GM12891 (cell line): ENCODE measurements at places on chromosomes 3 and 15.
A peak's percentile ranks its signal among the peaks of the same experiment; 100 is the strongest.

- DNase-seq: no peak
These were observed 296.9 kb upstream of the AGTR1 start for GRCh38 chr3:148400754-148401153.

DNA sequence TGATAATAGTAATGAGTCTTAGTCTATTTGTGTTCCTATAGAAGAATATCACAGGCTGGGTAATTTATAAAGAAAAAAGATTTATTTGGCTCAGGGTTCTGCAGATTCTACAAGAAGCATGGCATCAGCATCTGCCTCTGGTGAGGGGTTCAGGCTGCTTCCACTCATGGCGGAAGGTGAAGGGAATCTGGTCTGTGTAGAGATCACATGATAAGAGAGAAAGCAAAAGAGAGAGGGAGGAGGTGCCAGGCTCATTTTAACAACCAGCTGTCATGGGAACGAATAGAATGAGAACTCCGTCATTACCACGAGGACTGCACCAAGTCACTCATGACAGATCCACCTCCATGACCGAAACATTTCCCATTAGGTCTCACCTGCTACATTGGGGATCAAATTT, 664.0 kb upstream of the SGO1 start:
- DNase-seq: no peak

DNA sequence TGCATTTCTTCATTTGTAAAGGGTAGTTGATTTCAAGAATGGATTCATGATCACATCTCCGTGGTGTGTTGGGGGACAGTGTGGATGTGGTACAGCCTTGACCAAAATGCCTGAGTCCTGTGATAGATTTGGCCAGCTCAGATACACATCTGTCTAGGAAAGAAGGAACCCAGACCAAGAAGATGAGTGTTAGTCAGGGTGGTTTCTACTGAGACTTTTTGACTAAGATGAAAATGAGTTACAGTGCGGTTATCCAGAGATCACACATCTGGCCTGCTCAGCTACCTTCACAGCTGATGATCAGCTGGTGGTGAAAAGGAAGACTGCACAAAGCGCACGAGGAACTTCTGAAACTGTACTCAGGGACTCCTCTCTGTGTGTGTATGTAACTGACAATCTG, 68.0 kb downstream of the FNDC3B start:
- peak; percentile 46 for DNase-seq

GRCh38 chr3:143601723-143602484, 246.4 kb downstream of the SLC9A9 start:
- no peak for DNase-seq

DNA sequence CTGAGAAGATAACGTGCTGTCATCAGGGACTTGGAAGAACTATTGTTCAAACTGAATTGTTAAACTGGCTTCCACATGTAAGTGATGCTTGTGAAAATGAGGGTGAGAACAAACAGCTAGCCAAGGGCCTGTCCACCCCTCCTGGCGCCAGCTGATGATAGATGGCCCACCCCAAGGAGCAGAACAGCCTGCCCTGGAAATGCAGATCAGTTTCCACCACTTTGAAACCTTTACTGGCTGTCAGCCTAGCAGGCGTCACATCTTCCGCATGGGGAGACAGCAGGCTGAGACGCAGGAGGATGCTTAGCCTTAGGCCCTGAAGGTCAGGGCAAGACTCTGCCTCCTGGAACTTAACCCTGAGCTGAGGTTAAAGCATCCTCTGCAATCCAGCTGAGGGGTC, 6.4 kb upstream of the SLC51B start:
- DNase-seq: no peak

GRCh38 chr3:98843266-98843959, 58.1 kb downstream of the DCBLD2 start:
- no peak for DNase-seq

GRCh38 chr15:90512276-90512675, 17.4 kb upstream of the CRTC3 start:
- no peak for DNase-seq

DNA sequence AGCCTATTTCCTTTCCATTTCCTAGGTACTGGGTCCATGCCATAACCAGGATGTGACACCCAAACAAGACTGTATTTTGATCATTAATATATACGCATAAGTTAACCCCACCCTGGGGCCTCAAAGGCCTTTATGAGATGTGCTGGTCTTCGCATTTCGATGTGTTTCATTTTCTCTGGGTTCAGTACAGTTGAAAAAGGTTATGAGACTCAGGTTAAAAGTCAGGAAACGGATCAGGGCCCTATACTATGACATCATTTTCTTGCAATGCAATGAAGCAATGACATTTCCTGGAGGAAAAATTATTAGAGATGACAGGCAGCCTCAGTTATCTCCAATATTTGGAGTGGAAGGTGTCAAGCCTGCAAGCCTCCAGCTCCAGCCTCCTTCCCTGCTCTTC, 31.7 kb downstream of the TMEM212 start:
- DNase-seq: no peak

GRCh38 chr3:5726621-5727020, 539.1 kb downstream of the EDEM1 start:
- no peak for DNase-seq

DNA sequence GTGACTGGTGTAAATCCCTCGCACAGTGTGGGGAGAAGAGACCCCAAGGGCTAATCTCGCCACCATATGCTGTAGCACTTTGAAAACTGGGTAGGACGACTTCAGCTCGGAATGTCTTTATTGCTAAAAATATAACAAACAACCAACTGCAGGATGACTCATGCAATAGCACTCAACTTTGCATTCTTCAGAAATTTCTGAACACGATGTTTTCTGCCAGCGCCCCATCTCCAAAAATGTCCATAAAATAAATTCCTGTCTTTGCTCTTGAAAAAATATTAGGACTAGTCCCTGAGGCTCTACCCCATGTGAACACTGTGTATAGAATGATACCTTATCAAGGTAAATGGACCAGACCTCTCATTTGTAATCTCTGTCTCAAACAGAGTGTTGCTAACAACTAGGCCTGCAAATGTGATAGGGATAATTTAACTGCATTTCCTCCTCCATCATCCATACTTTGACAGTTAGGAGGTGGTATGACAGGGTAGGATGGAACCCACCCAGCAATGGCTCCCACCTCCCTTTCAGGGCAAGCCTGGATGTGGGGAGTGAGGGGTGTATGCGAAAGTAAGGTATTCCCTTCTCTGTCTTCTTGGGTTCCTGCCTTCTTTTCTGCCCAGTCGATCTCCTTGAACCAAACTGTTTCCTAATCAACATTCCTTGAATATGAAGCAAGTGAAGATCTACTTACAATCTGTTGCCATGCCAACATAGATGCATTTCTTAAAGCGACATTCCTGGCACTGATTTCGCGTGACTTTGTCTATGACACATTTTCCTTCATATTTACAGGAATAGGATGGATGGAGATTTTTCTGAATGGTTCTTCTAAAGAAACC, 201.1 kb downstream of the NR1D2 start:
- no peak for DNase-seq

GRCh38 chr3:154666542-154666941, 236.6 kb upstream of the GPR149 start:
- DNase-seq: no peak

DNA sequence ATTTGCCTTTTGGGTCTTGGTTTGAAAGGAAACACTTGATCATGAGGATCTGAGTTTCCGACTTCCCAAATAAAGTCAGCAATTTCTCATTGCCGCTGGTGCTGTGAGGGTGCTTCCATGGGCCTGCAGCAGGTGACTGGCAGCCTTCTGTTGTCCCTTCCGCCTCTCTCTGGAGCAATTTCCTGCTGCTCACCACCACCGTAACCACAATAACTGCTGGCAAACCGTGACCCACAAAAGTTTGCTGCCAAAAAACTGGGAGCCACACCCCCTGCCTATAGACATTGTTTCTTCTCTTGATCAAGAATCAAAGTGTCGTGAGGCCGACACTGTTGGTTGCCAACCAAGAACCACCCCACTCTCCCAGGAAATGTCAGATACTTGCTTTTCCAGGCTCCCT, 164.0 kb downstream of the NR2F2 start:
- no peak for DNase-seq

GRCh38 chr3:54960082-54960481, 32.2 kb upstream of the LRTM1 start:
- no peak for DNase-seq

GRCh38 chr3:64291956-64292355, 66.7 kb upstream of the PRICKLE2 start:
- no peak for DNase-seq

GRCh38 chr15:85276921-85277320, 103.5 kb upstream of the AKAP13 start:
- DNase-seq: no peak

DNA sequence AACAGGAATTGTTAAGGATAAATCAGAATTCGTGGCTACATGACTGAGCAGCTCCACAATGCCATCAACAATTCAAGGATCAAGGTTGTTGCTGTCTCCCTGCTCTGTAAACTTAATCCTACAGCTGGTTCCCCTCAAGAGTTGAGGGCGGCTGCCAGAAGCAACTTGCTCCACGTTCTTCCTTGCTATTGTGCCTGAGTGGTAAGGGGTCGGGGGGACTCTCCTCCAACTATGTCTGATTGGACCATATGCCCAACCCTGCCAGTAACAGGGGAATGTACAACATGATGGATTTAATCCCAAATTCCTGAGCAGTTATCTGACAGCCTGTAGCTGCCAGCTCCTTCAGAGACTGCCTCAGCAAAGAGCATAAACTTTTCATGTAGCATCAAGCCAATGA, 37.9 kb upstream of the MECOM start:
- DNase-seq: no peak

DNA sequence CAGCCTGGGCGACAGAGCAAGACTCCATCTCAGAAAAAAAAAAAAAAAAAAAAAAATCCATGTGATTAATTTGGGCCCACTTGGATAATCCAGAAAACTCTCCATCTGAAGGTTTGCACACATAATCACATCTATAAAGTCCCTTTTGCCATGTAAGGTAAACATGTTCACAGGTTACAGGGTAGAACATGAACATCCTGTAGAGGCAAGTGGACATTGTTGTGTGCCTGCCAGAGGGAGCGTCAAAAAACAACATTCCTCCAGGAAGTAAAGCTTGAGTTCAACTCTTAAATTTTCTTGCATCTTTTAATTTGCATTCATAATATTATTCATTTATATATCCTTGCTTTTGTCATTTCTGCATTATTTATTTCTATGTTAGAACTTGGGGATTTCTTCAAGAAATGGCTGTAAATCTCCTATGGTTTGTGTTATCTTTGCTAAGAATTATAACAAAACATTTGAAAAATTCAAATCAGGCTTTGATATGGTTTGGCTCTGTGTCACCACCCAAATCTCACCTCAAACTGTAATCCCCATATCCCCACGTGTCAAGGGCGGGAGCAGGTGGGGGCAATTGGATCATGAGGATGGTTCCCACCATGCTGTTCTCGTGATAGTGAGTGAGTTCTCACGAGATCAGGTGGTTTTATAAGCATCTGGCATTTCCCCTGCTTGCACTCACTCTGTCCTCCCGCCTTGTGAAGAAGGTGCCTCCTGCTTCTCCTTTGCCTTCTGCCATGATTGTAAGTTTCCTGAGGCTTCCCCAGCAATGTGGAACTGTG, 11.3 kb upstream of the TTBK2 start:
- no peak for DNase-seq

DNA sequence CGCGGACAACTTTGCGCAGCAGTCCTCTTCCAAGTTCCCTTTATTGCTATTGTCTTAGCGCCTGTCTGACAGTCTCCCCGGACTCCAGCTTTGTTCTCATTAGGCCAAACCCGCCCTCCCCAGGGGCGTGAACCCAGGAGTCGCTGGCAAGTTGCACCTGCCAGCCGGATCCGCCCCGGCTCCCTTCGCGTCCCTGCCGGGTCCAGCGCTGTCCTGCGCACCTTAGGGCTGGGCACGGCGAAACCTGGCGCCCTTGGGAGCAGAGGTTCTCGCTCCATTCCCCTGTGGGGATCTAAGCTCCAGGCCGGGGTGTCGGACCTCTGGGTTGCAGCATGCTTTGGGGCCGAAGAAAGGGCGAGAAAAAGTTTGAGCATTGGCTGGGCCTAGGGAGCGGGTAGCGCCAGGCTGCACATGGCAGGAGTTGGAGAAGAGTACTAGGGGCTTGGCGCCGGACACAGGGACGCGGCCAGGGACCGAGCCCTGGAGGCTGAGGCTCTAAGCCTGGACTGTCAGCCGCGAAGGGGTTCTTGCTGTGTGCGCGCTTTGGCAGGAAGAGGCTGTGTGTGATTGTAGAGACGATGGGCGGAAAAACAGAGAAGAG, 335.1 kb upstream of the THRB start:
- no peak for DNase-seq

DNA sequence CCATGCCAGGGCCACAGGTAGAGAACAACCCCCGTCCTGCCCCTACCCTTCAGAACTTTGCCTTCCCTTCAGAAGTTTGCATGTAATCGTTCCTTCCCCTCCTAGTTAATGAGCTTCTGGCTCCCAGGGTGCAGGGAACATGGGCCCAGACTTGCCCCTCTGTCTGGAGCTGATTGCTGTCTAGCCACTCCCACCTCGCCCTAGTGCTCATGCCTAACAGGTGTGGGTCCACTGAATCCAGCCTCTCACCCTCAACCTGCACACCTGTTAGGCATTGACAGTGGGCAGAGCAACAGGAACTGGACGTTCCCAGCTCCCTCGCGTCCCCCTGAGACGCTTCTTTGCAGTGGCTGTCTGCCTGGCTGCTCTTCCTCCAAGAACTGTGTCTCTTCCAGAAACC, 40.3 kb downstream of the WNT5A start:
- DNase-seq: no peak

DNA sequence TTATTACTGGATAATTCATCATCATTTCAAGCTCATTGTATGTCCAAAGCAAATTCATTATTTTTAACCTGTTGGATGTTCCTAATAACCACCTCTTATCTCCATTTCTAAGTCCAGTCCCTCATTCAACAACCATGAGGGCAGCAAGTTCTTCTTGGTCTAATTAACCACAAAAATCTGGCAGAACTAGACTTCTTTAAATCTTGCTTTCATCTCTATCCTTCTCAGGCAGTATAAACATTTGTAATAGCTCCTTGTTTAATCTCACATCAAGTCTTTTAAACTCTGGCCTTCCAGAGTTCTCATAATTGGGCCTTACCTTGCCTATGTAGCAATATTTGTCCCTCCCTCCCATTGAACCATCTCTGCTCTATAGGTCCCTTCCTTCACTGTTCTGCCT, 17.0 kb upstream of the GHSR start:
- DNase-seq: no peak

DNA sequence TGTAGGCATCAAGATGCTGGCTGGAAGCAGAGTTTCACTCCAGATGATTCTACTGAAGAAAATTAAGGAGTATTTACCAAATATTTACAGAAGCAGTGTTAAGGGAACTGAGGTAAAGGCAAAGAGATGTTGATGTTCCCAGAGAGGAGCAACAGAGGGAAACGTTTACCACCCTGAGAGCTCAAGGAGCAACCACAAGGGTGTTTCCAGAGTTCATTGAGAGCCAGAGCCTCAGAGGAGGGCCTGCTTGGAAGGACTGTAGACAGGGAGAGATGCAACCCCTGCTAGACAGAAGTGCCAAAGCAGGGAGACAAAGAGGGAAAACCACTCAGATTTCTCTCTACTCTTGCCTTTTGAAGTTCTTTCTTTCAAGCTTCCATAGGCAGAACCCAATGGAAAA, 474.5 kb downstream of the RBMS3 start:
- no peak for DNase-seq

DNA sequence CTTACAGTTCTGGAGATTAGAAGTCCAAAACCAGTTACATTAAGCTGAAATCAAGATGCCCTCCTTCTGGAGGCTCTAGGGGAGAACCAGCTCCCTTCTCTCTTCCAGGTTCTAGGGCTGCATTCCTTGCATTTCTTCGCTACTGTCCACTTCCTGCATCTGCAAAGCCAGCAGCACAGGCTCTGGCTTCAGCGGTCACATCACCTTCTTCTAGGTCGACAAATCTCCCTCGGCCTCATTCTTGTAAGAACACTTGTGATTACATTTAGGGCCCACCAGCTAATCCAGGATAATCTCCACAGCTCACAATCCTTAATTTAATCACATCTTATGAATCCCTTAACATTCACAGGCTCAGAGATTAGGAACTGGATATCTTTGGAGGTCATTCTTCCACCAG, 73.8 kb downstream of the MINAR1 start:
- DNase-seq: no peak
